ENCODE measurements at places on chromosomes 11 and 22. TPM values are rescaled to one million over a fixed set of nuclear protein-coding genes. Genes with fewer than 3 reads are reported as not detected.

DNA sequence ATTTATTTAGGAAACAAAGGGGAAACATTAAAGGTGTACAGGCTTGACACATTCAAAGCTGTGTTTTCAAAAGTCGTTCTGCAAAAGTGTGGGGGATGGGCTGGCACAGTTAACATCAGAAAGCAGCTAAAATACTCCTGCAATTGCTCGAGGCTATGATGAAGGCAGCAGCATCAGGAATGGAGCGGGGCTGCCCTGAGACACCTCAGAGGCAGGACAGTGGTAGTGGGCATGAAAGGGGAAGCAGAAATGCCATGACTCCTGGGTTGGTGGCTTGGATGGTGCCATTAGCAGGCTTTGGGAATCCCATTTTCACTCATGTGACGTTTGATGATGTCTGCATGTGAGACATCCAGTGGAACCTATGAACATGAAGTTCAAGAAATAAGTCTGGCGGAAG lies 646 bp downstream of the NCAPD3 start:
- no peak for DNase-seq

Gene TSKU
- 29.2 TPM for total RNA-seq

DNA sequence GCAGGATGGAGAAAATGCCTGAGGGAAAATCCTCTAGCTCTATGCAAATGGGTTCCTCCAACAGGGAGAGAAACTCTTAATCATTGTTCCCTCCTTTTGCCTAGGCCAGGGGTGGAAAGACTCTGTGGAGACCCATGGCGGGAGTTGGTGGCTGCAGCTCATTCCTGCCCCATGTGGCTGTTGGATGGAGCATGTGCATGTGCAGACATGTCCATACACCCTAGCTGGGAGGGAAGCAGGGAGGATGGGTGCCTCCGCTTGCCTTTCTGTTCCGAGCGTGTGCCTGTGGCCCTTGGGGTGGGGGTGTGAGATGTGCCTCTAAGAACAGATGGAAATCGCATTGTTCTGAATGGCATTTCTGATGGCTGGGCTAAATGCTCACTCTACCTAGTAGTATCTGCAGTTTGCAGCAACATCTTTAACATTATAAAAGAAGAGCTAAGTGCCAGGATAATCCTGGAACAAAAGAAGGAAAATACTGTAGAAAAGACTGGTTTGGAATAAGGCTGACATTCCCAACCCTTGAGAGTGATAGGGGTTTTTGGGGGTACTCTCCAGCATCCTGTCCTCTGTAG lies 31.7 kb downstream of the METTL15 start:
- DNase-seq = no peak

- DNase-seq = no peak
Measured at GRCh38 chr11:85094795-85095194, 532.3 kb downstream of the DLG2 start.

DNA sequence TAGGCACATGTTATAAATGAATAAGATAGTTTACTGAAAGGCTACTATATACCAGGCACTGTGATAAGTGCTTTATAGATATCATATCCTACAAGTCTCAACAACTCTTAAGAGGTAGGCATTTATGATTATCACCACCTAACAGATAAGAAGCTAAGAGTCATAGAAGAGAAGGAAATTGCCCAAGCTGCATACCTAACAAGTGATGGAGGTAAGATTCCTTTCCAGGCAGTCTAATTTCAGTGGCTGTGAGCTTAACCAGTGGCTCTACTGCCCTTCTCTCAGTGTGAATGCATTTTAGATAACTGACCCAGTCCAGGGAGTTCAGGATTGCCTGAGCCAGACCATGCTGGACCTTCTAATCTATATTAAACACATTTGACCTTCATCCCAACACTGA lies 39.2 kb downstream of the HEPHL1 start:
- DNase-seq = no peak

GRCh38 chr11:12794576-12795230 lies 120.5 kb downstream of the TEAD1 start:
- no peak for DNase-seq

GRCh38 chr11:6941970-6942369 lies 15.7 kb downstream of the ZNF215 start:
- no peak for DNase-seq

GRCh38 chr11:121999651-122000050 lies 116.4 kb downstream of the BLID start:
- DNase-seq = no peak

All from glutamatergic neuron (in vitro differentiated cells).